ENCODE measurements at places on chromosomes 1 and 21. TPM values are rescaled to one million over a fixed set of nuclear protein-coding genes. Genes with fewer than 3 reads are reported as not detected.

The KRTAP21-2 gene
- not detected for total RNA-seq

The IFNGR2 gene
- 71.5 TPM for total RNA-seq

The SEC16B gene
- 0.10 TPM for total RNA-seq

The RNF186 gene
- total RNA-seq: not detected

The SLC44A3 gene
- total RNA-seq: not detected

DNA sequence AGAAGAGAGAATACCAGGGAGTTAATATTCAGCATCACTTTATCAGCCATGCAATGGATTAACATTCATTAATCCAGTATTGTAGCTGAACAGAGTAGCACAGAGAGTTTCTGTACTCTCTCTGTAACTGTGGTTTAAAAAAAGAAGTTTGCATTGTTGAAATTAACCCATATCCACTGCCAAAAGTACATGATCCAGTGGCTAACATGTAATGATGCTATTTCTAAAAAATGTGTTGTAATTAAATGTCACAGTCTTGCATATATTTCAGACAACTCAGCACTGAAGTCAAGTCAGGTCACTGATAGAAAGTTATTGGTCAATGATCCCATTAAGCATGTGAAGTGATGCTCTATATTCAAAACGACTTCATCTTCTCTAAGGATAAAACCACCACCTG, 141.3 kb downstream of the NRIP1 start:
- H3K36me3 ChIP-seq: no peaks in the 10 kb centered on the region
- H3K4me3 ChIP-seq: no peak overlapping the region
- no peak for DNase-seq
- H3K27me3 ChIP-seq: no peaks in the 10 kb centered on the region
- no peak overlapping the region for H3K27ac ChIP-seq

GRCh38 chr1:25051504-25051903, 121.4 kb upstream of the RUNX3 start:
- peaks cover 3% of the 10 kb centered on the region for H3K4me1 ChIP-seq
- no peak overlapping the region for H3K4me3 ChIP-seq
- H3K27me3 ChIP-seq: peaks cover 6% of the 10 kb centered on the region
- no peaks in the 10 kb centered on the region for H3K36me3 ChIP-seq
- DNase-seq: no peak
- no peak overlapping the region for H3K27ac ChIP-seq

DNA sequence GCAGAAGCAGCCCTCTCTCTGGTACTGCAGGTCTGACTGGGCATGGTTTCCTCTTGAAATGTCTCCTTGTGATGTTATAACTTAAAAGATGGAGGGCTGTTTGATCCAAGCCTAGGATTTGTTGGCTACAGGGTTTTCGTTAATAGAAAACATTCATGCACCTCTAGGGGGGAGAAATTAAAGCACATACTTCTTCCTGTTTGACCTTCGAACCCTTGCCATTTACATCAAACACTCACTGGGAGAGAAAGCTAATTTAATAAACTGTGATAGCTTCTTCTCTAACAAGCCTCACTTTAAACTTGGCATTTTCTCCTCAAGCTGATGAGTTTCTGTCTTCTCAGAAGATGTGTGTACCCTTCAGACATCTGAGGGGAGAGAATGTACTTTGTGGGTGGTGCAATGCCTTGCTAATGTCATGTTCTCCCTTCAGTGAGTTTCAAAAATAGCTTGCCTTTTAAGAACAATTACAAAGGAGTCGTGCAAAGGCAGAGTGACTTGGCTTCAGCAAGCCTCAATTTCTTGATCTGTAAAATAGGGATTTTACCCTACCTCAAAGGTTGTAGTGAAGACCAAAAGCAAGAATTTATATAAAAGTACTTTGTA, 20.4 kb downstream of the CACHD1 start:
- H3K4me1 ChIP-seq: no peaks in the 10 kb centered on the region
- no peak overlapping the region for H3K4me3 ChIP-seq
- H3K36me3 ChIP-seq: no peaks in the 10 kb centered on the region
- no peak overlapping the region for H3K27ac ChIP-seq

DNA sequence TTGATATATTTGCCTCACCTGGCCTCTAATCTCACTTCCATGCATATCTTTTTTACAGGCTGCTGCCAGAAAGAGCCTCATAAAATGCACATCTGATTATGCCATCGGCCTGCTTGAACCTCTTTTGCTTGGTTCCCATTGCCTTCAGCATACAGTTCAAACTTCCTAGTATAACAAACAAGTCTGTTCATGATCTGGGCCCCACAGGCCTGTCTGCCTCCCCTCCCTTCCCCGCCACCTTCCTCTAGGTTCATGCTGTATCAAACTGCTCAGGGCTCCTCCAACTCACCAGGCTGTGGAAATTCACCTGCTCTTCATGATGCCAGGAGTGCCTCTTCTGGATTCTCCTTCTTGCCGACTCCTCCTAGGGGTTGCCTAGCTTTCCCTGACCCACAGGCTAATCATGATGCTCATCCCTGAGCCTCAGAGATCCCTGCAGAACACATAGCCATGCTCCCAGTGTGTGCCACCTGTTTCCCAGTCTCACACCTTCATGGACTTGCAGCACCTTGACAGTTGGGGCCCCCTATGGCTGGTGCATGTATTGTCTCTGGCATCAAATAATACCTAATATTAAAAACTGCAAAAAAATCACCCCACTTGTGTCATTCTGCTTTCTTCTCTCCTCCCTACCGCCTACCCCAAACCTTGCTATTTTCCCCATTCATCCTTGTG, 33.7 kb upstream of the CD2 start:
- H3K4me3 ChIP-seq: no peak overlapping the region
- no peaks in the 10 kb centered on the region for H3K27me3 ChIP-seq
- no peaks in the 10 kb centered on the region for H3K36me3 ChIP-seq
- DNase-seq: no peak
- H3K4me1 ChIP-seq: no peaks in the 10 kb centered on the region

DNA sequence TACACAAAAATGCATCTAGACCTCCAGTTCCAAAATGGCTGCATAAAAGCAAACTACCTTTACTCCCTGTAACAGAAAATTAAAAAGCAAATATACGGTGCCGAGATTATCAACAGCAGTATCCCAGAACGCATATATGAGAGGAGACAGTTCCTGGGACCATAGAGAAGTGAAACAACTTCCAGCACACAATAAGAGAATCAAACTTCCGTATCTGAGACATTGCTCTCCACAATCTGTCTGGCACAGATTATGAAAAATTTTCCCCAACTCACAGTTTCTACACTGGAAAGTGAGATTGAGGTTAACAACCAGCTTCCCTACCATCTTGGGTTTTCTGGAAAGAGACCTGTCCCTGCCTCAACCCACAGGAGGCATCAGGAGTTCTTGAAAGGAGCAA, 47.2 kb upstream of the ST6GALNAC3 start:
- H3K36me3 ChIP-seq: no peaks in the 10 kb centered on the region
- DNase-seq: no peak
- no peaks in the 10 kb centered on the region for H3K27me3 ChIP-seq
- no peak overlapping the region for H3K4me3 ChIP-seq
- no peaks in the 10 kb centered on the region for H3K4me1 ChIP-seq

GRCh38 chr1:77652268-77652667, 30.2 kb downstream of the ZZZ3 start:
- no peaks in the 10 kb centered on the region for H3K27me3 ChIP-seq
- no peak overlapping the region for H3K27ac ChIP-seq
- H3K4me1 ChIP-seq: no peaks in the 10 kb centered on the region
- no peak for DNase-seq
- H3K36me3 ChIP-seq: peaks cover 4% of the 10 kb centered on the region

DNA sequence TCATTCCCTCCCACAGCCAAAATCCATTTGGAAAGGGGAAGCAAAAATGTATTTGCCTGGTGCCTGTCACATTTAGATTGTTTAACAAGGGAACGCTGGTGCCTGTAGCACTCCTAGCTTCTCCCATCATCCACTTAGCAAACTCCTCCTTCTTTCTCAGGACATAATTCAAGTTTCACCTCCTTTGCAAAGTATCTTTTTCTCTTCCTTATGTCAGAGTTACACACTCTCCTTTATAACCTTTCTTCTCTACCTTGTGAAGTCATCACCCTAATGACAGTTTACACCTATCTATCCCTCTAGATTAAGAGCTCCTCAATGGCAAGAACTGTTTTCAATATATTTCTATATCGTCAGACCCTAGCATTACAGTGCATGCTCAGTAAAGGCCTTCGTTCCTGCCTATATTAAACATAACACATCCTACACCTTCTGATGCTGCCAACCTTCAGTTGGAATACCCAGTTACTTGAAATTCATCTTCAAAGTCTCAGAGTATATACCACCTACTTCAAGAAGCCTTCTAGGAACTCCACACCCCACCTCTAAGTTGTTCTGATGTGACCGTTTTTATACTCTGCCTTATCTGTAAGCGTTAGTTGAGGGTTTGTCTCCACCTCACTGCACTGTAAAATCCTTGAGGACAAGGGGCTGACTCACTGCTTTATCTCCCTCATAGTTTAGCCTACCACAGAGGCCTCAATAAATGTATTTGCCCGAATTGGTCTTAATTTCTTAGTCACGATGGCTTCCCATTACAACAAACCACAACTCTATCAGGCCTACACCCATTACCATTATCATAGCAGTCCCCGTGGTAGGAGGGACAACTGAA, 1.0 kb upstream of the EPS15 start:
- H3K27me3 ChIP-seq: no peaks in the 10 kb centered on the region
- DNase-seq: no peak
- H3K36me3 ChIP-seq: no peaks in the 10 kb centered on the region
- no peak overlapping the region for H3K4me3 ChIP-seq
- H3K4me1 ChIP-seq: peaks cover 11% of the 10 kb centered on the region
- H3K27ac ChIP-seq: no peak overlapping the region

GRCh38 chr21:37940691-37941090, 24.4 kb upstream of the KCNJ6 start:
- H3K27me3 ChIP-seq: no peaks in the 10 kb centered on the region
- no peaks in the 10 kb centered on the region for H3K4me1 ChIP-seq
- DNase-seq: no peak
- no peak overlapping the region for H3K27ac ChIP-seq
- H3K4me3 ChIP-seq: no peak overlapping the region
- no peaks in the 10 kb centered on the region for H3K36me3 ChIP-seq

GRCh38 chr1:155134880-155135414, 705 bp upstream of the SLC50A1 start:
- no peaks in the 10 kb centered on the region for H3K27me3 ChIP-seq
- H3K27ac ChIP-seq: peak overlapping the region; percentile 97

DNA sequence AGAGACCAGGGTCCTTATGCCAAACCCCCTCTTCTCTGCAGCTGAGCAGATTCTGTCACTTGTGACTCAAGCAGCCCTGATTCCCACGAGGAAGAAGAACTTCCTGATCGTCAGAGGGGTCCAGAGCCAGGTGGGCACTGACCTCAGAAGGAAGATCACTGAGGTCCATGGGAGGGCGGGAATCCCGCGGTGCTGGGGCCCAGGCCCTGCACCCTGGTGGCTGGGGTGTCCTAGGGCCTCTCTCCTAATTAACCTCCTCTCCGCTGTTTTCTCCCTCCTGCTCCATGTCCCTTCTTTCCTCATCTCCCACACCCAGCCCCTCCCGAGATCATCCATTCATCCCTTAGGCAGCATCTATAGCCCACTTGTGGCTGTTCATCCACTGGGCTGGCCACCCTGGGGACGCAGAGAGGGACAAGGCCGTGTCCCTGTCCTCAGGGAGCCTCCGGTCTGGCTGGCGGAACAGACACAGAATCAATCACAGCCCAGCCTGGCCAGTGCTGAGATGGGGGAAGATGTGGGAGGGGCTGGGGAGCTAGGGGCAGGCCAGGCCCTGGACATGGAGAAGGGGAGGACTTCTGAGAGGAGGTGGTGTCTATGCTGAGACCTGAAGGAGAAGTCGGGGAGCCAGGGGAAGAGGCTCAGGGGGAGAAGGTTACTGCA, 638.3 kb downstream of the MATN1 start:
- no peaks in the 10 kb centered on the region for H3K4me1 ChIP-seq
- DNase-seq: no peak
- no peaks in the 10 kb centered on the region for H3K36me3 ChIP-seq

Data from GM12878 (cell line).